ENCODE measurements at places on chromosomes 13 and 19.

DNA sequence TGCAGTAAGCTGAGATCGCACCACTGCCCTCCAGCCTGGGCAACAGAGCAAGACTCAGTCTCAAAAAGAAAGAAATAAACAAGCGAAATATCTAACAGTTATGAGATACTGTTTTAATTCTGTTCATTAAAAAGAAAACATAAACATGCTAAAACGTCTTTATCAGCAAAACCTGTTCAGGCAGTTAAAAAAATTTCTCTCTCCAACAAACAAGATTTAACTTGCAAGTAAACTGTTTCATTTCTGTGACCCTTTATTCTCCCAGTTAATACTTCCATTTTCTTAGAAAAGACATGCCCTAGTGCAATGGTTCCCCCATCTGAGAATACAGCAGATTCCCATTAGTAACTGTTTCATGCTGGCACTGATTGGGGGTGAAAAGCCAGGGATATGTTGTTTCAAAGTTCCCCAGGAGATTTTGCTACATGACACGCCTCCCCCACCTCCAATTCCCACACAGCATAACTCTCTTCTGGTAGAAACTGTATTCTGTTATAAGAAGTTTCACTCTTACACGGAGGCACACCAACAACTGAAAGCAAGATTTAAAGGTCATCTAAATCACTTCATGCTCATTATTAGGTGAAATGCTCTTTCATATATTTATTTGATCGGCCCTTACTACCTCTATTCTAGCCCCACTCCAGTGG is 24.4 kb downstream of the ELF1 start:
- DNase-seq: no peak

- DNase-seq: no peak
These were observed 8.6 kb upstream of the PTBP1 start for GRCh38 chr19:788686-788982.

GRCh38 chr19:43784241-43784980 is 3.6 kb upstream of the KCNN4 start:
- no peak for DNase-seq

DNA sequence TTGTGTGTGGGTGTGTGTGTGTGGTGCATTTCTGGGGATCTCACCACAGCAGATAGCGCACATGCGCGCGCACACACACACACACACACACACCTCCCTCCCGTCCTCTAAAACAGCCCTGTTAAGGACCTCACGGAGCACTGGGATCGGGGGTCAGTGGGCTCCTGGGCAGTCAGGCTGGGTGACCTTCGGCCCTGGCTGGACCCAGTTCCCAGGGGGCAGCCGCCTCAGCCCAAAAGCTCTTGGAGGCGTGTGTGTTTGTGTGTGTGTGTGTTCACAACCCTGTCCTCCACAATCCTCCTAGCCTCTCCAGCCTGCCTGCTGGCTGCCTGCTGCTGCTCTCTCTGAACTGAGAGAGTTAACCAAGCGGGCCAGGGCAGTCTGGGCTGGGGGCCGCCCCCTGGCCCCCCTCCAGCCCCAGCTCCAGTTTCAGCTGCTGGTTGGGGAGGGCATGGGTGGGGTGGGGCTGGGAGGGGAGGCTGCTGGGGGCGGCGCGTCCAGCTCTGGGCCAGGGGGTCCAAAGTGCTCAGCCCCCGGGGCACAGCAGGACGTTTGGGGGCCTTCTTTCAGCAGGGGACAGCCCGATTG is at the start of gene FXYD1:
FXYD1 (plus strand) TSS at position 520 of the 588 bp plus-strand sequence. CDS start 1,256 bp downstream, outside the sequence.
- DNase-seq: no peak

GRCh38 chr13:78012046-78012445 is 93.4 kb upstream of the EDNRB start:
- DNase-seq: no peak

DNA sequence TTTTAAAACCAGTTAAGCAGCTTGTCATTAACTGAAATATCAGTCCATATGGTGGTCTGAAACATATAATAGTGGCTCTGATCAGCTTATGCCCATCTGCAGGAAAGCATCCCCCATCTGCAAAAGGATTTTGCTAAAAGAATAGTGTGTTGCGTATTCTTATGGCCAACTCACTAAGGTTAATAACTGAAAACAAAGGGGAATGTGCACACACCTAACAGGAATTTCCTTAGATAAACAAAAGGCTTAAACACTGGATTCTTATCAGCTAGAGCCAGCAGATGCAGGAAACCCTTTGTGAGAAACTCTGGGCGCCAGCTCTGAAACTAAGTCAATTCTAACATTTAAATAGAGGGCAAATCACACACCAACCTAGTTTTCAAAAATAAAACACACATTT is 22.1 kb downstream of the VPS36 start:
- DNase-seq: no peak

- DNase-seq: no peak
These were observed 3.2 kb downstream of the LILRA5 start for GRCh38 chr19:54309811-54310210.

DNA sequence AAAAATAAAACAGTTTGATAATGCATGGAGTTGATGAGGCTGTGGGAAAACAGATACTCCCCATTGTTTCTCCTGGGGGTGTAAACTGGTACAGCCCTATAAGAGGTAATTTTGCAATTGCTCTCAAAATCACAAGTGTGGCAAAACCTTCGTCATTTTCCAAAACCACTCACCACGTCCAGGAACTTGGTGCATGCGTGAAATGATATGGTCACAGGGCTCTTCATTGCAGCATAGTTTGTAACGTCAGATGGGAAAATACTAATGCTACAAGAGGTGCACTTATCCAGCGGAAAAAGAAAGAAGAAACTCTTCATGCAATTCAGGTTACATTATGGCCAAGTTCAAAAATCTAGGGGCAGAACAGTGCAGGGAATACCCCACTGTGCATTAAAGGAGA is 11.9 kb upstream of the PLAUR start:
- no peak for DNase-seq

DNA sequence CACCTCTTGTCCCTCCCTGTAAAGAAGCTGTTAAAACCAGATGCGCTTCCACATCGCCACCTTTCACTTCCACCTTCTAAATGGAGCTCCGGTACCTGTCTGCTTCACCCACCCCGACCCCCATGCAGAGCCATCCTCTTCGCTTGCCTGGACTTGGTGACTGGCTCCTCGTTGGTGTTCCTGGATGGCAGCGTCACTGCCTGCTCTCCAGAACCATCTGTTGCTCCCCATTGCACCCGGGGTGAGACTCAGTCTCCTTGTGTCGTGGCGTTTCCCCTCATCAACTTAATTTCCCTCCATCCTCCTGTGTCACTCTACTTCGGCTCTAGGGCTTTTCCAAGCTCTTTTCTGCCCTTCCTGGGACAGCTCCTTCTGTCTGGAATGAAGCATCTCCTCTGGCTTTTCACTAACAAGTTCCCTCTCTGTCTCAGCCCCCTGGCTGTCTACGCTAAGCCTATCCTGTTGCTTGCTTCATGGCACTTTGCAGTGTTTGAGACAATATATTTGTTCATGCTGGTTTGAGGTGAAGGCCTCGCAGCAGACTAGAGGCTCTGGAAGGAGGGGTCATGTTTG is 10.3 kb downstream of the CEBPG start:
- no peak for DNase-seq

DNA sequence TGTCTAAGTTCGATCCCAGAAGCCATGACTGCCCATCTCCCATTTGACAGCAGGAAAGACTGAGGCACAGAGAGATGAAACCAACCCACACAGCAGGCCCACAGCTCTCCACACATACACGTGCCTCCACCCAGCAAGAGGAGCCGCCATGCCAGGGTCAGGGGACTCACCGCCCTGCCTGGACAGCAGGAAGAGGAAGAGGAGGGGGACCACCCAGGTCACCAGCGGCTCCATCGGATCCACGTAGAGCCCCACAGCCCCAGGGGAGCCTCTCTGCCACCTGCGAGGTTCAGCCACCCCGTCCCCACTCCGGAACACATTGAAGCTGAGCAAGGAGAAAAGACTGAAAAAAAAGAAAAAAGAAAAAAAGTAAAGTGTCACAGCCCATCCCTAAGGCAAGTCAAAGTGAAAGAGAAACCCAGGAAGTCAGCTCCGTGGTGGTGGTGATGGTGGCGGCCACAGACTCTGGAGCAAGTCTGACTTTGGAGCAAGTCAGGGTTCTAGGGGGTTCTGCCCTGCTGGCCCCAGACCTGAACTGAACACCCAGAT is at the start of gene IL12RB1:
IL12RB1 (minus strand) TSS at position 345 of the 549 bp plus-strand sequence; CDS start at position 234, 111 bp downstream.
- no peak for DNase-seq

Data from stimulated activated CD8-positive, alpha-beta memory T cell treated with anti-CD3 and anti-CD28 coated beads, Interleukin-15, amount 100 ng/mL, for 24 hours (primary cell).